ENCODE measurements at places on chromosomes 6 and 20. TPM values are rescaled to one million over a fixed set of nuclear protein-coding genes. Genes with fewer than 3 reads are reported as not detected.

- DNase-seq: no peak
These were observed 279.8 kb downstream of the EPHA7 start for GRCh38 chr6:93139408-93140081.

GRCh38 chr6:63936399-63936798 is 300.8 kb downstream of the PHF3 start:
- DNase-seq: no peak

- no peak for DNase-seq
These were observed 16.6 kb upstream of the CCND3 start for GRCh38 chr6:41958022-41958856.

GRCh38 chr6:38687043-38687353 is 15.9 kb downstream of the GLO1 start:
- no peak for DNase-seq

The GDAP1L1 gene
- total RNA-seq: 0.90 TPM

The ENPP3 gene
- total RNA-seq: not detected

The TRAPPC3L gene
- total RNA-seq: not detected
